ENCODE measurements at places on chromosomes 6 and 20.

DNA sequence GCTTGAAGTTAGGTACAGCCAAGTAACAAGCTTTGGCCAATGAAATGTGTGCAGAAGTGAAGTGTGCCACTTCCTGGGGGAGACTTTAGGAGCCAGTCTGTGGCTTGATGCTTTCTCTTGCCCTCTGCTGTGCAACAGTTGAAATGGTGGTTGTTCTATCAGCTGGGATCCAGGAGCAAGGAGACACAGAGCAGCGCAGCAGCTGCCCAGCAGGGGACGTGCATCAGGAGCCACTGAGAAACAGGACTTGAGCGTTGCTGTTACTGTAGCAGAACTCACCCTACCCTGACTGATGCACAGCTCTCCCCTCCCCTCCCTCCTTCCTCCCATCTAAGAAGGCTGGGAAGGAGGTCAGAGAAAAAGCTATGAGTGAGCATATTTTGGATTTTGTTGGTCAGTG, 18.9 kb upstream of the CCN5 start:
- peak; percentile 50 for DNase-seq

- no peak for DNase-seq
Observed at GRCh38 chr20:17659801-17660200, 22.2 kb downstream of the RRBP1 start.

- DNase-seq: no peak
Observed at GRCh38 chr20:50389438-50389807, 120.8 kb upstream of the PTPN1 start.

- DNase-seq: no peak
Observed at GRCh38 chr6:168216751-168217191, 102.8 kb downstream of the DACT2 start.

- DNase-seq: no peak
Observed at GRCh38 chr20:36150847-36151539, 3.5 kb upstream of the EPB41L1 start.

GRCh38 chr20:50127587-50128519, 14.9 kb upstream of the UBE2V1 start:
- DNase-seq: no peak

GRCh38 chr20:47335251-47336128, 21.0 kb downstream of the ZMYND8 start:
- DNase-seq: no peak

DNA sequence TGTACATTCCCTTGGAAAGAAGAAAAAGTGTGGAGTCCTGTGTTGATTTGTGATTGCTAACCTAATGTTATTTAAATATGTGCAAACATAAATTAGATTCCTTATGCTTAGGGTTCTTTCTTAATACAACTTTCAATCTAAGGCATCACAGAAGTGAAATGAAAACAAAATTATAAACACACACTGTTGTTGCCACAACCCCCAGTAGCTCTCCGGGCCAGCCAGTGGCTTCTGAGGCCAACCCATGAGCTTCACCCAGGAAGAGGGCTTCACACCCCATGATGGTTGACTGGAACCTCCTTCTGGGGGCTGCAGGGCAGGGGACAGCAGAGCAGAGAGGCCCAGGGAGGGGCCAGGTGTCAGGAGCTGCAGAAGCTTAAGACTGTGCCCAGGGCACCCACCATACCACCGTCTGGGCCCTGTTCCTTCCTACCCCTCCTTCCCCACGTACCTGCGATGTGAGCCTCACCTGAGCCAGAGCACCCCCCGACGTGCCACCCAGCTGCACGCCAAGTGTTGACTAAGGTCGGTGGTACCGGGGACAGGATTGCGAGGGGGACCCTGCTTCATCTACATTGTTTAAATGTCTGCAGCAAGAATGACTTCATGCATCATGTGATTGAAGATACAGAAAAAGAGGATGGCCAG, 110.5 kb downstream of the FAM120B start:
- no peak for DNase-seq

DNA sequence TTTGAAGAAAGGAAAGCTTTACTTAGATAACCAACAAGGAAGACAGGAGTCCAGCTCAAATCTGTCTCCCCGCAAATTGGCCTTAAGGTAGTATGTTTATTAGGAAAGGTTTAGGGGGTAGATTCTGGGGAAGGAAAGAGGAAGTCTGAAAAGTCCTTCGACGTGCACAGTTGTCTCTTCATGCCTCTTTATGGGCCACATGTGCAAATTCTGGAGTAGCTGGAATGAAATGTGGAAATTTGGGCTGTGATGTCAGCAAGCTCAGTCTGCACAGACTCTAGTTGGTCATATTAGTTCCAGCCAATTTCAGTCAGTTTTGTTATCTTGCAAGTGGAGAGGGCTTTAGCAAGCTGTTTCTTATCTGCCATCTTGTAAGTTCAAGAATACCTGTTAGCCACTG, 50.1 kb downstream of the NUP153 start:
- no peak for DNase-seq

GRCh38 chr6:20939161-20939775, 405.0 kb downstream of the CDKAL1 start:
- no peak for DNase-seq

- DNase-seq: no peak
Observed at GRCh38 chr20:18853946-18854646, 40.5 kb downstream of the SCP2D1 start.

- no peak for DNase-seq
Observed at GRCh38 chr20:44491635-44492395, 16.1 kb downstream of the TTPAL start.

Measured in NAMALWA (cell line).